Melanocyte of skin (primary cell): ENCODE measurements at places on chromosomes 2 and 18. TPM values are rescaled to one million over a fixed set of nuclear protein-coding genes. Genes with fewer than 3 reads are reported as not detected.

ZAP70 gene
- under 0.01 and 0.15 TPM in 2 replicates for total RNA-seq

SMAD2 gene
- 33.7 and 36.3 TPM in 2 replicates for total RNA-seq

RASGRP3 gene
- 2.4 and 5.8 TPM in 2 replicates for total RNA-seq

ANKRD23 gene
- 8.3 and 8.9 TPM in 2 replicates for total RNA-seq

CHRND gene
- total RNA-seq = 0.36 TPM in 1 of 2 replicates, not detected in the other

ANKRD30B gene
- 0.67 and 1.2 TPM in 2 replicates for total RNA-seq
